ENCODE measurements at places on chromosomes 13 and 19.

- no peak for ATAC-seq
Observed at GRCh38 chr13:45674908-45675307, 27.2 kb upstream of the CBY2 start.

DNA sequence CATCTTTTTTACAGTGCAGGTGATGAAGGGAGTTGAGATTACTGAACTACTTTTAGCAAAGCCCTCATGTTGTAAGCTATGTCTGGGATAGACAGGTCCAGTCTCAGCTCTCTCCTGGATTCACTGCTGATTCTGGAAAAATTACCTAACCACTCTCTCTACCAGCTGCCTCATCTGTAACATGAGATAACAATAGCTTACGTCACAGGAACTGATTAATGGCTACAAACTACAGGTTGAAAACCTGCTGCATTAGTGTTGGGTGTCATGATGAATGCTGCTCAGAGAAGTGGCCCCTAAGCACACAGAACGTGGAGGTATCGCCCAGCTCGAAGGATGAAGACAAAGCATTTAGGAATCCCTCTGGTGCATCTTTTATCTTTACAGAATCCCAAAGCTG is 277.8 kb downstream of the ABCC4 start:
- no peak for ATAC-seq

GRCh38 chr13:38024431-38024830 is 154.9 kb upstream of the TRPC4 start:
- no peak for ATAC-seq

DNA sequence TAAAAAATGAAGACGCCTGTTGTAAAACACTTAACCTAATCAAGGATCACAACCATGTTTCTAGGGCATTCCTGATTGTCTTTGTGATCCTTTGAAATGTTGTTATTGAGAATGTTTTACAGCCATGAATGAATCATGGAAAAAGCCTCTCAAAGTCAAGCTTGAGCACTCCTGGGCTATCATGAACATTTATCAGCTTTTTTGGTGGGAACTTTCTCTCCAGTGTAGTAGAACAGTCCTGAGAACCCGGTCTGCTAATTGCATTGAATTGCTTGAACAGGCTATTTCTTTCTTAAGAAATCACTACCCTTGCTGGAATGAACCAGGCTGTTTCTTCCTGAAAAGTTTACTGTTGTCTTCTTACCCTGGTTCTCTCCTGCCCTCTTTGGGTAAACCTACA is 516.5 kb downstream of the FGF9 start:
- ATAC-seq: no peak

GRCh38 chr19:49456326-49456725 is 3.3 kb downstream of the ALDH16A1 start:
- ATAC-seq: no peak

DNA sequence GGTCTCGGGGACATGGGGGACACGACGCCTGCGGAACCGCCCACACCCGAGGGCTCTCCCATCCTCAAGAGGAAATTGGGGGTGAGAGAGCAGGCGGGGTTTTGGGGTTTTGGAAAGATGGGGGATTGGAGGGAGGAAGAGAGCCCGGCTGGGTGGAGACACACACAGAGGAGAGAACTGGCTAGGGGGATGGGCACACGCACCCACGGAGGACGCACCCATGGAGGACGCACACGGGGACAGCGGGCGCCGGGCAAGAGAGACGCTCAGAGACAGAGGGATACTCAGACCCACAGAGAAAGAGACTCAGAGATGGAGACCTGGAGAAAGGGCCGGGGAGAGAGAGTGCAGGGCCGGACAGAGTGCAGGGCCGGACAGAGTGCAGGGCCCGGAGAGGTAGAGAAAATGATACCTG is 52.1 kb downstream of the MAP4K1 start:
- no peak for ATAC-seq

DNA sequence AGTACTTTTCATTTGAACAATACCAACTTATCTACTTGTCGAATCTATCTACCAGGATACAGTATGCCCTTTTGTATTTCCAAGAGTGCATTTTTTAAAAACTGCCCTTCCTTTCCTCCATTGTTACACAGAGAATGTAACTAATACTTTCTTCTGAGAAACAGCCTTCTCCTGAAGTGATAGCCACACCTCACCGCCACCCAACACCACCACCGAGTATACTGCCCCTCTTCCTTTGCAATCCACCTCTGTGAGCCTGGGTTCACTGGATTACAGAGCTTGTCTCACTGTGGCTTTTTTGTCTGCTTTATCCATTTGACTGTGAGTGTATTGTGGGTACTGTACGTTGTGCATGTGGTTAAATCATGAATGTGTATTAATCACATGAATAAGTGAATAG is 305.4 kb downstream of the KLF12 start:
- no peak for ATAC-seq

DNA sequence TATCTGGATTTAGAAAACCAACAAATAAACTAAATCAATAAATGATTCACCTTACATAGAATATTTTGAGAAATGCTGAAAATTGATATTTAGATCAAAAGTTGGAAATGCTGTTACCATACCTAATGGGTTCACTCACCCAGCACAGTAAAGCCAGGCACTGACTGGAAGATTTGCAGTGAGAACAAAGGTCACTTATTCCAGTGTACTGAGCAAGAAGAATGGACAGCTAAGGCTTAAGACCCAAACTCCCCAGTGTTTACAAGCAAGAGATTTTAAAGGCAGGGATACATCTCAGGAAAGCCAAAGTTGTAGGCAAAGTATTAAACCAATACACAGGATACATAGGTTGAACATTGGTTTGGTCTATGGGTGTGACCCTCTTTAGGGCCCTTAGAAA is 523.9 kb upstream of the PCDH9 start:
- peak; percentile 38 for ATAC-seq

- no peak for ATAC-seq
Observed at GRCh38 chr13:111130116-111130508, 15.0 kb downstream of the ARHGEF7 start.

DNA sequence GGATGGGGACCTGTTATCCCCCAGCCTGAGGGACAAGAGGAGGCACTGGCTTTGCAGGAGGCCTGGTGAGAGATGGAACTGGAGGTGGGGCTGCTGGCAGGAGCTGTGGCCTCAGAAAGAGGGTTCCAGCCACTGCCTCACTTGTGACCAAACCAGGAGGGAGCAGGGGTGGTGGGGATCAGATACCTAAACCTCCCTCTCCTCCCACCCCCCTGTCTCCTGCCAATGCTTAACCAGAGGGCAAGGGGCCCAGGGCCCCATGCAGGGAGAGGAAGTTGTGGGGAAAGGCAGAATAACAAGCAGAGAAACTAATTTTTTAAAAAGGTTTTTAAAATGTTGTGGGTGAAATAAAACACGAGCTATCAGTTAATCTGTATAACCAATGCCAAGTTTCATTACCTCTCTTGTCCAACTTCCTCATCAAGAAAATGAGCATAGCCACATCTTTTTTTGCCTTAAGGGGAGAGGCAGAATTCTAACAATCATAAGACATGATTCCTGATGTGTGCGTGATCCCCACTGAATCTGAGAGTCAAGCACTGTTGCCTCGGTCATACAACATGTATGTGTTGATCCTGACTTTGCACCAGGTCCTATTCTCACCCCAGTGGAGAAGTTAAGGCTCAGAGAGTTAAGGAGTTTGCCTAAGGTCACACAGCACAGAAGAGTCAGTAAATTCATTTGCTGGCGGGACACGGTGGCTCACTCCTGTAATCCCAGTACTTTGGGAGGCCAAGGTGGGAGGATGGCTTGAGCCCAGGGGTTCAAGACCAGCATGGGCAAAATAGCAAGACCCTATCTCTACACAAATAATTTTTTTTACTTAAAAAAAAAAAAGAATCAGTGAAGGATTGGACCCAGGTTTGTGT is 12.9 kb downstream of the FXYD5 start:
- no peak for ATAC-seq

GRCh38 chr13:110280231-110280813 is 26.6 kb downstream of the COL4A1 start:
- no peak for ATAC-seq

All from motor neuron (in vitro differentiated cells).